ENCODE measurements at places on chromosomes 7 and 10. TPM values are rescaled to one million over a fixed set of nuclear protein-coding genes. Genes with fewer than 3 reads are reported as not detected.

- no peak for DNase-seq
Measured at GRCh38 chr7:92598310-92598981, 8.3 kb upstream of the FAM133B start.

DNA sequence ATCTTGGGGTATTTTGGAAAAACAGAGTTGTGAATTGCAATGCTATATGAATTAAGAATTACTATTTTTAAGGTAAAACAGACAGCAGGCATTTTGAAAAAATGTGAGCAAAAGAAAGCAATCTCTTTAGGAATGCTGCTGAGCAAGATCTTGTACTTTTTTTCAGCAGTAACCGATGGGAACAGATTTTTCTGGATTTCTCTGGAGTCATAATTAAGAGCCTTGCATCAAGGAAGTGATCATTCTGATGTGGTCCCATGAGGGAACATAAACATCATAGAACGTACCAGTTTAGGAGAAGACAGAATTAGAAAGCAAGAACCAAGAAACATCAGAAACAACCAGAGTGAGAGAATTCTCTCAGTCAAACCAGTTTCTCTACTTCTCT, 157.0 kb upstream of the AGR3 start:
- no peak for DNase-seq

EEF1AKMT2 gene
- total RNA-seq = 8.7 TPM

CALCR gene
- not detected for total RNA-seq
